Fibroblast of pulmonary artery (primary cell): ENCODE measurements at places on chromosomes 2 and 18.
A peak's percentile ranks its signal among the peaks of the same experiment; 100 is the strongest.

- no peak for DNase-seq
Measured at GRCh38 chr18:78722929-78723710, 256.5 kb upstream of the SALL3 start.

- no peak for DNase-seq
Measured at GRCh38 chr2:31202041-31202440, 15.3 kb downstream of the CAPN14 start.

DNA sequence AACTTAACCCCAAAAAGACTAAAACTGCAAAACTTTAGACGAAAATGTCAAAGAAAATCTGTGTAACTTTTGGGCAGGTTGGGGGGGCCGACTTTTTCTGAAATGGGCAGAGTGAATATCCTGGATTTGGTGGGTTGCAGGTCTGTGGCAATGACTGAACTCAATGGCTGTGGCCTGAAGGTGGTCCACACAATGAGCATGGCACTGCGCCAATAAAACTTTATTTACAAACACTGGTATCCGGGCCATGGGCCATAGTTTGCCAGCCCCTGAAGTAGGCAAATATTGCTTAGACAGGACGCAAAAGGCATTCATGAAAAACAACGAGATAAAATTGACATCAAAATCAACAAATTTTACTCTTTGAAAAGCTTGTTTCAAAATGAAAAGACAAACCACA, 66.2 kb downstream of the RTP5 start:
- no peak for DNase-seq

- DNase-seq: no peak
Measured at GRCh38 chr2:76330865-76331264, 620.1 kb upstream of the GCFC2 start.

GRCh38 chr2:39693245-39693644, 27.5 kb downstream of the TMEM178A start:
- DNase-seq: no peak

DNA sequence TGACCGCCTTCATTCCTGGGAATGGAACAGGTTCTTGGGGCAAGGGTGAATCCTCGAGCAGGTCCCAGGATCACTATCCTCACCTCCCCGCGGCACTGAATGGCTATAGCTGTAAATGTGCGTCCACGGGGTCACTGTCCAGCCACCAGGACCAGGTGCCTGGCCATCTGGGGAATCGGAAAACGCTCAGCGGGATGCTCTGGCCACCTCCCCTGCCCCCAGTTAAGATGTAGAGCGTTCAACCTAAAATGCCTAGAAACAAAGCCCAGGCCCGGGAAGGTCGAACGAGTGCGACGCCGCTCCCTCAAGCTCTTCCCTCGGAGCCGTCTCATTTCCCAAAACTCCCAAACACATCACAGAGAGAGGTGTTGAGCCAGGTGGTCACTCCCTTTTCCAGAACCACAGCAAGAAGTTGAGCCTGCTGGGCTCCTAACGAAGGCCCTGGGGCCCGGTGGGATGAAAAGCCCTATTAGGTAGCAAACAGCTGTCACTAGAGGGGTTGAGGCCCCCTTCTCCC, 795 bp upstream of the CAPN10 start:
- no peak for DNase-seq

DNA sequence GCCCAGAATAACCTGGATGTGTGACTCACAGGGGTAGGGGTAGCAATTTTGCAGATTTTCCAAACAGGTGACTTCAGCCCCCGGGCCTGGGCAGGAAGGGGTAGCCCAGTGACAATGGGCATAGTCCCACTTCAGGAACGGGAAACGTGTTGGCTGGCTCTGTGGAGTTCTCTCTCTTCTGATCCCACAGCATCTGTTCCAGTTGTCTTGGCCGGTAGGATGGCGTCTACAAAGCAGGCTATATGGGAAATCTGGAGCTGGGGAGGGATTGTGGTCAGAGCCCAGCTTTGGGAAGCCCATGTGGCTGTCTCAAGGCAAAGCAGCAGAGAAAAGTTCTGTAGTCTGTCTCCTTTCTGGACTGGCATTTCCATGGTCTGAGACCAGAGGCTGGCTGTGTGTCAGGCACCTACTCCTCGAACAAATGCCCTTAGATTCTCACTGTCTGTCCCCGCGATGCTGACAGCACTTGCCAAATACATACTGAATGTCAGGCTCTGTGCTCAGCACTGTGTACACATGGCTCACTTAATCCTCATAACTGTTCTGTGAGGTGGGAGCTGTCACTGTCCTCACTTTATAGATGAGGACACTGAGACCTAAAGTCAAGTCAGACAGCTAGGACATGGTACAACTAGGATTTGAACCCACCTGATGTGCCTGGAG, 17.9 kb upstream of the TMEM214 start:
- DNase-seq: no peak

GRCh38 chr2:196259507-196260481, 88.4 kb upstream of the STK17B start:
- DNase-seq: peak; percentile 84

- DNase-seq: no peak
Measured at GRCh38 chr18:27109451-27109850, 75.7 kb downstream of the CHST9 start.

DNA sequence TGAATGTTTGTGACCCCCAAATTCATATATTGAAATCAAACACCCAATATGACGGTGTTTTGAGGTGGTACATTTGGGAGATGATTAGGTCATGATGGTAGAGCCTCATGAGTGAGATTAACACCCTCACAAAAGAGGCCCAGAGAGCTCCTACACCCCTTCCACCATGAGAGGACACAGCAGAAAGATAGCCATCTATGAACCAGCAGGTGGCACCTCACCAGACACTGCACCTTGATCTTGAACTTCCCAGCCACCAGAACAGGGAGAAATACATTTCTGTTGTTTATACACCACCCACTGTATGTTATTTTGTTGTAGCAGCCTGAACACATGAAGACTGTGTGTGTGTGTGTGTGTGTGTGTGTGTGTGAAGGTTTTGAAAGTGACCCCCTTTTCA, 58.1 kb downstream of the ST3GAL5 start:
- no peak for DNase-seq

GRCh38 chr2:152385650-152386049, 50.7 kb downstream of the FMNL2 start:
- DNase-seq: no peak

DNA sequence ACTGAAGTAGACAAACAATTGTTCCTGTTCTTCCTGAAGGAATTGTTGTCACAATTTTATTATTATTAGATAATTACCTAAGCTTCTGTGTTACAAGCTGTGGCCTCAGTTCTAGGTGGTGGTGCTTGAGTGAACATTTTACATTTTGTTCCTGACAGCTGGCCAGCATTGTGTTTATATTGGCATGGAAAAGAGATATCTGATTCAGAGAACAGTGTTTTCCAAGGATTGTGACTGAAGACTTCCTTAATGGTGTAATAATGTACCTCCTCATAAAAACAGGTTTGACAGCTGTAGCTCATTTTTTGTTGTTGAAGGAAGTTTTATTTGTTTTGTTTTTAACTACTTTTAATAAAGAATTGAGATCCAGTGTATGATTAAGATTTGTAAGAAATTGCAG, 95.2 kb downstream of the EPB41L5 start:
- peak; percentile 86 for DNase-seq

- peak; percentile 80 for DNase-seq
Measured at GRCh38 chr2:242060212-242060835, 190.8 kb downstream of the RTP5 start.

DNA sequence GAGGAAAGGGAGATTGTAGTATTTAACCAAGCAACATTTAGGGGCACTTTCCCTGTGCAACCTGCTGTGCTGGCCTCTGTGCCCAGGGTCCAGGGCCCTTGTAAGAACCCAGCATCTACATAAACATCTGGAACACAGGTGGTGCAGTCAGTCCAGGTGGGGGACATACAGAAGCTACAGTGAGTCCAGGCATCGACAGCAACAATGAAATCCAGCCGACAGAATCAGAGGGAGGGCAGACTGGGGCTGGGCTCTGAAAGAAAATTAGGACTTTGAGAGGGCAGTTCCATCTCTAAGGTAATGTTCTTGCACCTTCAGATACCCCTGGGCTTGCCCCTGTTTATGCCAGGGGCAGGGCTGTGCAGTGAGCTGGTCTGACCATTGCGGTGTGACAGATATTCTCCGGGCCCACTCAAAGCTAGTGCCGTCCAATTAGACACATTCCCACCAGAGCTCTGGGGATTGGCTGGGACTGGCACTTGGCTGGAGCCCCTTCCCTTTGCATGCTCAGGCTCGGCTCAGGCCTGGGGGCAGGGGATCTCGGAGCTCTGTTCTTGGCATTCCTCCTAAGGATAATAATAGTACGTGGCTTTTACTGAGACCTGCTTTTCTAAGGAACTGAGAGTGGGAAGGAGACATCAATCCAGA, 5.4 kb downstream of the LBH start:
- no peak for DNase-seq

GRCh38 chr2:85796341-85797262, 42.8 kb downstream of the ATOH8 start:
- DNase-seq: peak; percentile 26

GRCh38 chr2:159695795-159696448, 16.4 kb upstream of the MARCHF7 start:
- DNase-seq: no peak

DNA sequence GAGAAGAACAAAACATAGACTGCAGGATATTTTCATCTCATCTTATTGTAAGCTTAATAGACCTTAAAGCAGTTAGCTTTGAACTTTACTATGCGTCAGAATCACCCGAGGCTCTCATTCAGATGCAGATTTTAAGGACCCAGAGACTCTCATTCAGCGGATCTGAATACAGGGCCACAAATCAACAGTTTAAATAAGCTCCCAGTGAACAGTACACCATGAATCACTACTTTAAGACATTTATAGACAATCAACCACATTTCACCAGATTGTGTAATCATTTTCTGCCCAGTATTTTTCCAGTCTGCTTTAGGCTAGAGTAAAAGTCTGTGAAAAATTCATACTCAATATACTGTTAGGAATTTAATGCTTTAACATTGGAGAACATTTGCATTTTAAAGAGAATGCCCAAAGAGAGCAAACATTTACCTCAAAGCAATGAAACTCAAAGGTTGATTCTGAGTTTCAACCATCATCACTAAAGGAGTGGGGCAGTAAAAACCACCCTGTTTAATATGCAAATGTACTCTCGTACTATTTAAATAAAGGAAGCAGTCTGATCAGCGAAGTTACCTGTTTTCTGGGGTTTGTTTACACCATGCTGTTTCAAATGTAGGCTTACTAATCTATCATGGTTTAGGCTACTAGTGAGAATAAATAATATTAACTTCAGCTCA, 11.0 kb upstream of the ALPK2 start:
- DNase-seq: peak; percentile 64

- DNase-seq: peak; percentile 62
Measured at GRCh38 chr2:45595721-45596435, 15.2 kb downstream of the SRBD1 start.

- DNase-seq: no peak
Measured at GRCh38 chr2:234415706-234416105, 81.2 kb downstream of the ARL4C start.

GRCh38 chr2:121248766-121249343, 36.1 kb downstream of the TFCP2L1 start:
- DNase-seq: no peak

DNA sequence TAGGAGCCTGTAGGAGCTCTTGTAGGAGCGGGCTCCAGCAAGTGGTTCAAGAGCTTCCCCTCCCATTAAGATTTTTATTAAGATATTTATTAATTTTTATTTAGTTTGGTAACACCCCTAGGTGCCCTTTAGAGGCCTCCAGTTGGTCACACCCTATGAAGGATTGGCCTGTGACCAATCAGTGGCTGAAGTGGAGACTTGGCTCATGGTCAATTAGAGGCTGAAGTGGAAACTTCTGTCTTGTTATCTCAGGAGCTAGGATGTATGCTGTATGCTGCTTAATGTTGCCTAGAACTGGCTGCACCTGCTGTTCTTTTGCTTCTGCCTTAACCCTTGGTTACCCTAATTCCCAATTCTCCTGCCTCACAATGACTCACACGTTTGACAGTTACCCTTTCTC, 48.7 kb downstream of the DHRS9 start:
- DNase-seq: no peak

- DNase-seq: peak; percentile 81
Measured at GRCh38 chr2:190849774-190850173, 30.8 kb upstream of the GLS start.

DNA sequence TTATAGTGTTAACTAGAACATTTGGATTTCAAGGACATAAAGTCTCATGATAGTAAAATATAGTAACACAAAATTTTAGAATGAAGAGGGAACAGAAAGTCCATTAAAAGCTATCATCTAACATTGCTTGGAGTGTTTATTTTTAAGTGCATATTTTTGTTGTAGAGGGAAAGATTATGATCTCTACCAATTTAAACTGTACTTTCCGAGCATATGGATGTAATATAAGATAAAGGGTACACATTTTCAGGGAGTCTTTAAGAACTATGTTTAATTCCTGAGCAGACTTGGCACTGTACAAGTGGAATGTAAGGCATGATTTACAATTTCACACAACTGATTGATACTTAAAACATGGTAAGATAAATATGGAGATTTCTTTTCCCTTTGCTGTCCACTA, 34.2 kb upstream of the ZNF804A start:
- DNase-seq: no peak

GRCh38 chr2:218991674-218992168, 1.5 kb downstream of the CRYBA2 start:
- DNase-seq: peak; percentile 43

DNA sequence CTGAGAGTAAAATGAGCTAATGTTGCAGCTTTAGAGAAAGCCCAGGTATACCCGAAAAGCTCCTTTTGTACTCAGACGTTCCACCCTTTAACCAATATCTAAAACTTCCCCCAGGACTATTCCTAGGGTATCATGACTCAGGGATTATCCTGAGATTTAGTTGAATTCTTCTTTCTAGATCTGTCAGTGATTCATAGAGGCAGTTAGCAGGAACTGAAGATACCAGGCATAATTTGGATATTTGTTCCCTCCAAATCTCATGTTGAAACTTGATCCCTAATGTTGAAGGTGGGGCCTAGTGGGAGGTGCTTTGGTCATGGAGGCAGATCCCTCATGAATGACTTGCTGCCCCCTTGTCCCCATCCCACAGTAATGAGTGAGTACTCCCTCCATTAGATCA, 161.2 kb upstream of the LRP1B start:
- no peak for DNase-seq

DNA sequence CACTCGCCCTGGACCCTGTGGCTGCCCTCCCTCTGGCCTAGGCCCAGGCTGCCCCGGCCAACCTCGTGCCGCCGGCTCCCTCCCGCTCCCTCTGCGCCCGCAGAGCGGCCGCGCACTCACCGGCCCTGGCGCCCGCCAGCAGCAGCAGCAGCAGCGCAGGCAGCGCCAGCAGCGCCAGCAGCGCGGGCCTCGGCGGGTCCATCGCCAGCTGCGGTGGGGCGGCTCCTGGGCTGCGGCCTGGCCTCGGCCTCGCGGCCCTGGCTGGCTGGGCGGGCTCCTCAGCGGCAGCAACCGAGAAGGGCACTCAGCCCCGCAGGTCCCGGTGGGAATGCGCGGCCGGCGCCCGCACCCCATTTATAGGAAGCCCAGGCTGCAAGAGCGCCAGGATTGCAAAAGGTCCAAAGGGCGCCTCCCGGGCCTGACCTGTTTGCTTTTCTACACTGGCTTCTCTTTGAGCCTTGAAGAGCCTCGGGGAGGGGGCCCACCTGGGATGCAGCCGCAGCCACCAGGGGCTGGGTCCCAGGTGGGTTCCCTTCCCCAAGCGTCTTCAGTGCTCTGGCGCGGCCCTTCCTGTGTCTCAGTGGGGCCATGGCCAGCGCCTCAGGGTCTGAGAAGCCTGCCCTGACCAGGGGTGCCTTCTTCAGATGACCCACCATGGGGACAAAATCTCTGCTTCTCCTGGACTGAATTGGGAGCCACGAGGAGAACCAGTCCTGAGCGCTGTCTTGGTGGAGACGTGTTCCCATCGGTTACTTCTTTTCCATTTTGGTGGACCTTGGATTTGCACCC, at the start of gene APOB:
Gene APOB (minus strand): TSS at position 330 of the 789 bp plus-strand sequence. CDS start 128 bp downstream, at position 202.
- DNase-seq: no peak

GRCh38 chr18:43932140-43932539, 654.9 kb upstream of the SYT4 start:
- no peak for DNase-seq
